ENCODE measurements at places on chromosomes 5 and 9.

DNA sequence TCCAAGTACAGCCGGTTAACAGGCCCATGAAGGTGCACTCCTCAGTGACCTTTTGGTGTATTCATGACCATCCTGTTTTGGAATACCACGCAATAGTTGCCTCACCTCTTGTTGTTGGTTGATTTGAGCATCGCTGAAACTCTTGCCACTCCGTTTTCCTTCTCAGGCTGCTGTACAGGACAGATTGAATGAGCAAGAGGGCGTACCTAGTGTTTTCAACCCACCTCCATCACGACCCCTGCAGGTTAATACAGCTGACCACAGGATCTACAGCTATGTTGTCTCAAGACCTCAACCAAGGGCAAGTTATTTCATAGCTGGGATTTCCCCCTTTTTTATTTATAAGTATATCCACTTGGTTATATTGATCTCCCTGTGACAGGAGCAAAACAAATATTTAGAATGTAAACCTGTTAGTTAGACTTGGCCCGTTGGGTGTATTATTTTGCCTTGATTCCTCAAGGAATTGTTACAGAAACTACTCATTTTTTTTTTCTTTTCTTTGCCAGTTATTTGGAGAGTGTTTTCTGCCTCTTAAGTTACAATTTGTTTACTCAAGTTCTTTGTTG, 38.1 kb downstream of the FAF2 start:
- H3K36me3 ChIP-seq, result peaks cover 25% of the 10 kb centered on the region
- H3K27ac ChIP-seq, result no peak overlapping the region
- no peaks in the 10 kb centered on the region for H3K4me1 ChIP-seq
- H3K27me3 ChIP-seq, result no peaks in the 10 kb centered on the region
- no peak overlapping the region for H3K4me3 ChIP-seq
- no peak for DNase-seq

- H3K27me3 ChIP-seq, result no peaks in the 10 kb centered on the region
- no peak for DNase-seq
- H3K4me1 ChIP-seq, result no peaks in the 10 kb centered on the region
Measured at GRCh38 chr9:110968096-110968495, 70.2 kb downstream of the LPAR1 start.

DNA sequence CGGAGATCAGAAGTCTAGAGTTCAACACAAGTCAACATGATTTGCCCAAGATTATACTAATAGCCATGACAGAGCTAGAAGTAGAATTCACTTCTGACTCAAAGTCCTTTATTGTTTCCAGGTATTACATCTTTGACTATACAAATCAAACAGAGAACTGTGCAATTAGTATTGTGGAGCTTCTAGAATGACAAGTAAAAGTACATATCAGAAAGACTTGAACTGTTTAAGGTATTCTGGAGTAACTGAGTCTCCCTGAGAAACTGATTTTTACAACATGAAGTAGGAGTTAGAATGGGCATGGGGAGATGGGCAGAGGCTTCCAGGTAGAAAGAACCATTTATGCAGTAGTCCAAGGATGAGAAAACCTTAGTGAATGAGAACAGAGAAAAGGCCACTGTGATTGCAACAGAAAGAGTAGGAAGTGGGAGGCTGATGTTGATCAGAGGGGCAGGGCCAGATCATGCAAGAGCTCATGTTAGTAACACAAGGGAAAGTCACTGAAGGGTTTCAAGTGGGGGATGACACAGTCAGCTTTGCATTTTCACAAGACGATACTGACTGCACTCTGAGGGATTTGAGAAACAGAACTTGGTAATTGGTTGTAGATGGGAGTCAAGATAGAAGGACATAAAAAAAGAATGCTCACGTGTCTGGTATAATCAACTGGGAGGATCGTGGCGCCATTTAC, 280.7 kb downstream of the RFX3 start:
- no peaks in the 10 kb centered on the region for H3K4me1 ChIP-seq
- H3K4me3 ChIP-seq, result no peak overlapping the region
- H3K27ac ChIP-seq, result no peak overlapping the region
- H3K36me3 ChIP-seq, result peaks cover 3% of the 10 kb centered on the region
- H3K27me3 ChIP-seq, result no peaks in the 10 kb centered on the region
- peak; percentile 3 for DNase-seq

DNA sequence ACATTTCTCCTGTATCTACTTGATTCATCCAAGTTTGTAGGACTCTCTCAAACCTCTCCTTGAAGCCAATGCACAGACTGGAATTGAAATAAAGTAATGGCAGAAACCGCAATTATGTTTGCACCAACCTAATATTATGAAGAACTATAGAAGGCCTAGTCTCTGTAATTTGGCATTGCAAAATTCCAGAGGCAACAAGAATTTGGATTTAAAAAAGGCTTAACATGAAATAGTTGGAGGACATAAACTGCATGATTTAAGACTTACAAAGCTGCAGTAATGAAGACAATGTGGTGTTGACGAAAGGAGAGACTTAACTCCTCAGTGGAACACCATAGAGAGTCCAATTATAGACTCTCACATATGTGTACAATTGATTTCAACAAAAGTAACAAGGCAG, 117.8 kb upstream of the MINAR2 start:
- H3K27ac ChIP-seq, result no peak overlapping the region
- no peak for DNase-seq
- H3K36me3 ChIP-seq, result no peaks in the 10 kb centered on the region
- no peak overlapping the region for H3K4me3 ChIP-seq
- no peaks in the 10 kb centered on the region for H3K27me3 ChIP-seq
- no peaks in the 10 kb centered on the region for H3K4me1 ChIP-seq

DNA sequence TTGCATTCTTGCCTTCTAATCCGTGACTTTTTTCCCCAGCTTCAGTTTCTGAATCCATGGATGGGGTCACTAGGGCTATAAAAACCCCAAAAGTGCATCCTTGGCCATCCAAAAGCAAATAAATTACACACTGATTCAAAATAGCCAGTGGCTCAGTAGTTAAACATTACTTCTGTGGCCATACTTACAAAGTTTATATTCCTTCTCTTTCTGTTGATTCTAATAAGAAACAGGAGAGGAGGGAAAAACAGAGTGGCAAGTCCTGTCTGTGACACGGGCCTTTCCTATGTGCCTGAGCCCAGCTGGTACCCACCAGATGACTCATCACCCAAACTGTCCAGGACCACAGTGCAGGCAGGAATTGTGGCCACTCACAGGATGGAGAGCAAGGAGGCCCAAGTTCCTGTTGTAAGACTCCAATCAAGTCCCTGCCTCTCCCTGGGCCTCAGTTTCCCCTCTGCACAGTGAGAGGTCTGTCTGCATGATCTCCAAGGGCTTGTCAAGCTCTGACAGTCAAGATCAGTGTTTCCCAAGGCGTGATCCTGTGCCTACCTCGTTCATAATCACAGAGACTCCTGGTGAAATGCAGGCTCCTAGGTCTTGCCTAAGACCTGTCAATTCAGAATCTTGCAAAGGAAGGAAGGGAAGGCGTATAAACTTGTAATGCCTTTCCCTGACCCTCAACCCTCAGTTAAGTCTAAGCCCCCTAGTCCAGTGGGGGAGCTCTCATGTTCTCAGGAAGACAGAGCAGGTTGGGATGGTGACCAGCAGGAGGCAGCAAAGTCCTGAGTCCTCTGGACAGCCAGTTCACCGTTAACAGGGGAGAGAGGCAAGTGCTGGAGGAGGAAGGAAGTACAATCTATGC, 29.5 kb downstream of the TNIP1 start:
- H3K36me3 ChIP-seq, result peaks cover 6% of the 10 kb centered on the region
- no peaks in the 10 kb centered on the region for H3K27me3 ChIP-seq
- H3K4me3 ChIP-seq, result no peak overlapping the region
- H3K27ac ChIP-seq, result no peak overlapping the region
- peaks cover 13% of the 10 kb centered on the region for H3K4me1 ChIP-seq
- peak; percentile 75 for DNase-seq

GRCh38 chr9:27528076-27528885, 1.3 kb downstream of the MOB3B start:
- no peaks in the 10 kb centered on the region for H3K4me1 ChIP-seq
- H3K36me3 ChIP-seq, result peaks cover 2% of the 10 kb centered on the region
- H3K27ac ChIP-seq, result peak overlapping the region; percentile 82
- peak; percentile 91 for DNase-seq
- peak overlapping the region; percentile 77 for H3K4me3 ChIP-seq

- H3K27ac ChIP-seq, result no peak overlapping the region
- no peak for DNase-seq
- no peaks in the 10 kb centered on the region for H3K27me3 ChIP-seq
- H3K4me3 ChIP-seq, result no peak overlapping the region
Measured at GRCh38 chr9:119284587-119285337, 84.5 kb downstream of the BRINP1 start.

DNA sequence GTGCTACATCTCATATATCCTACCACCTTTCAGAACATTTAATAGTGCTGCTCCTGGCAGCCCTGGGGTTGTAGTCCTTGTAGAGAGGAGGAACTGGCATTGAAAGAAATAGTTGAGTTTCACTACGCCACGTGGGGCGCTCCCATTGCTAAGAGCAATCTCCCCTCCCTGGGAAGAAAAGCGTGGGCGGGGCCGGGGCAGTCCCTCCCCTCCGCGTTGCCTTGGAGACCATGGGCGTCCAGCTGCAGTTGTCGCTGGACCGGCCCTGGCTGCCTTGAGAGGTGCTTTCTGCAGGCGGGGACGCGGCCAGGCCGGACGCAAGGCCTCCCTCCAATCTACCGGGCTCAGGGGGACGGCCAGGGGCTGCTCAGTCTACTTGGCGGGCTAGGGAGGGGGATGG, 368 bp upstream of the CCDC180 start:
- H3K4me3 ChIP-seq, result peak overlapping the region; percentile 23
- no peaks in the 10 kb centered on the region for H3K36me3 ChIP-seq
- H3K27me3 ChIP-seq, result no peaks in the 10 kb centered on the region

DNA sequence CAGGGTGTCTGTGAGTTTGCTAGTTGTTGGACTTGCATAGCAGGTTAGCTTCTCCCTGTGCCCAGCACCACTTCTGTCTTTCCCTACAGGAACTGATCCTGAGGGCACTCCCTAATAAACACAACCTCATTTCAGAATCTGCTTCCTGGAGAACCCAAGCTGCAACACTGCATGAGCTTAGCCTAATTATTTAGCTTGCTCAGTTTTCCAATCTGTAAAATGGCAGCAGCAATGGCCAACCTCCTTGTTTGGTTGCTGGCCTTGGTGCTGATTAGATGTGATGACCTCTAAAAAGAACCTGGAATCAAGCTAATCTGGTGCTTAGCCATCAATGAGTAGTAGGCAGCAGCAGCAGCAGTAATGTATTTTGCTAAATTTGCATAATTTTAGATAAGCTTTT, 133.9 kb downstream of the ADCY2 start:
- no peak overlapping the region for H3K4me3 ChIP-seq
- no peaks in the 10 kb centered on the region for H3K4me1 ChIP-seq
- H3K27ac ChIP-seq, result no peak overlapping the region
- DNase-seq, result no peak
- H3K27me3 ChIP-seq, result no peaks in the 10 kb centered on the region
- no peaks in the 10 kb centered on the region for H3K36me3 ChIP-seq
